ENCODE measurements at places on chromosomes 16 and 17. TPM values are rescaled to one million over a fixed set of nuclear protein-coding genes. Genes with fewer than 3 reads are reported as not detected.

DNA sequence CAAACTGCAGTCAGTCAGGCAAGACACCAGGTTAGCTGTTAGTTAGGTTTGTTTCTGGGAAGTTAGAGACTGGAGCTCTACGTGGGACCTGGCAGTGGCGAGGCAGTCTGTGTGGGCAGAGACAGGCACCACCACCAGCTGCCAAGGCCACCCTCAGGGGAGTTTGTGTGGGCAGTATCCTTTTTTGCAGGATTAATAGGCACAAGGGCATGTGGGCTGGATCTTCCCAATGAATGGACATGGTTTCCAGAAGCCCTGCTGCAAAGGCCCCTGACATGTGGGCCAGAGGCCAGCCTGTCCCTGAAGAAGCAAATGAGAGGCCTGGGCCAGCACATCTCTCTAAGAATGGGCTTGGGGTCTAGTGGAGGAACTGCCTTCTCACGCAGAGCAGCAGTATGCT, 19.2 kb upstream of the SREBF1 start:
- no peak for DNase-seq

GRCh38 chr16:49588026-49588425, 214.4 kb downstream of the C16orf78 start:
- DNase-seq: no peak

GRCh38 chr17:80984749-80985148, 6.9 kb upstream of the CHMP6 start:
- no peak for DNase-seq

GRCh38 chr16:80743273-80743672, 61.1 kb downstream of the CDYL2 start:
- no peak for DNase-seq

DNA sequence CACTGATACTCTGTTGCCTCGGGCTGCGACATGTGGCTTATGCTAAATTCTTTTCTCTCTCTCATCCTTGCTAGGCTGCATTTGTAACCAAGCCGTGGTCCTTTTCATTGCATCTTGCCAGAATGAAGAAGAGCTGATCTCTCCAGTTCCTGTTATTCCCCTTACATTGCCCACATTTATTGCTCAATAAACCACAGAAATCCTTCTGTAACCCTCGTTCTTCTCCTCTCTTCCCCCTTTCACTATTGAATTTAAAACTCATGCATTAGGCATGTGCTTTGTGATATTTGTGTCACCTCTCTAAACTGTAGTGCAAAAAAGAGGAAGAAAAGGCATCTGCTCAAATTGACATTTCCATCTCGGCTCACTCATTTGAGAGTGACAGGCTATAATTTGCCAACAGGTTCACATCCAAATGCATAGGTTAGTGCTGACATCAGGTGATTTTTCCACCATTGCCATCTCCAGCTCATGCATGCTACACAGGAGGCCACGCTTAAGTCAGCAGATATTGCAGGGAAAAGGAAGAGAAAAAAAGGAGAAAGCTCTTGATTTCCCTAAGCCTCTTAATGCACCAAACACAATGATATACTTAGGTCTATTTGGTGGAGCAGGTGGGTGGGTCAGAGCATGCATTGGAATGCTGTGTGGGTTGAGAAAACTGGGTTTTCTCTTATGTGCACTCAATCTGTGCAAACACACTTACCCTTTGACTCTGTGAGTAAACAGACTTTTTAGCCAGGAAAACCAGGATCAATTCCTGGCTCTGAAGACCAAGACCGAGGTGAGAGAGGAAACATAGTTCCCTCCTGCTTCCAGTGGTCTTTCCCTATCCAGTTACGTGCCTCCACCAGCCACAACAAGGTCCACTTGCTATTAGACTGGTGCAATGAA, 642.7 kb downstream of the HS3ST4 start:
- DNase-seq: no peak

GRCh38 chr16:21717608-21718007, 53.8 kb downstream of the OTOA start:
- DNase-seq: no peak

GRCh38 chr16:81528256-81528655, 83.6 kb downstream of the CMIP start:
- no peak for DNase-seq

- no peak for DNase-seq
Measured at GRCh38 chr17:6276711-6277110, 158.2 kb downstream of the AIPL1 start.

- no peak for DNase-seq
Measured at GRCh38 chr17:19805006-19805405, 56.9 kb upstream of the ALDH3A1 start.

GRCh38 chr17:7857713-7858521, at the start of gene CYB5D1:
Gene CYB5D1, plus strand, starts transcription at chr17:7858003. Its CDS starts 132 bp downstream, at chr17:7858135.
- DNase-seq: peak; percentile 95

GRCh38 chr17:8701221-8701620, 43.4 kb downstream of the CCDC42 start:
- DNase-seq: no peak

DNA sequence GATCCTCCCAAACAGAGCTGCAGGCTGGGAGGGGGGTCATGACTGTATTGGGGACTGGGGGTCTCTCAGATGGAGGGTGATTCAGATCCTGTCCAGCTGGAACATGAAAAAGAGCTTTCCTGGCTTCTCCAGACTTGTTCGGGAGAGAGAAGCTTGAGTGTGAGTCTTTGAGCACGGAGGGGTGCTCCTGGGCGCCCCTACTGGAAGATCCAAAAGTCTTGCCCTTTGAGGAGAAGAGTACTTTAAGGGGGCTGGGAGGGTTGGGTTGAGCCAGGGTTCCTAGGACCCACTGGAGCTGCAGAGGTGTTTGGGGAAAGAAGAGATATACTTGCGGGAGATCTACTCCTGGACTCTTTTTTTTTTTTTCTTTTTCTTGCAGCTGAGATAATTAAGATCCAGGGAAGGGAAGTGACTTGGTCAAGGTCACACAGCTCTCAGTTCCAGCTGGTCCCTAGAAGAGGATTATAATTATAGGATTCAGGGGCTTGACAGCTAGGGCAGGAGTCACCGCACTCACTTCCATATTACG, 8.4 kb downstream of the RARA start:
- peak; percentile 77 for DNase-seq

DNA sequence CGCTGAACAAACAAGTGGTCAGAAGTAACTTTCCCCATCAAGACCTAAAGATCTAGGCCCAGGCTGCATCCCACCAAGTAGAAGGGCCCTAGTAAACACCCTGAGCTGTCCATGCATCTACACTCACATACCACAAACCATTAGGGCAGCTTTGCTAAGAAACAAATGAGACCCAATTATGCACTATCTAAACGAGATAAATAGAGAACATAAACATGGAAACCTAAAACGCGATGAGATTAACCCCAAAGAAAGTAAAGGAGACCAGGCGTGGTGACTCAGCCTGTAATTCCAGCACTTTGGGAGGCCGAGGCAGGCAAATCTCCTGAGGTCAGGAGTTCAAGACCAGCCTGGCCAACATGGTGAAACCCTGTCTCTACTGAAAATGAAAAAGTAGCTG, 5.8 kb downstream of the TXNDC11 start:
- no peak for DNase-seq

GRCh38 chr17:79000396-79001189, 9.0 kb downstream of the CANT1 start:
- no peak for DNase-seq

GRCh38 chr17:68346448-68346847, 55.2 kb downstream of the ARSG start:
- no peak for DNase-seq

- DNase-seq: no peak
Measured at GRCh38 chr16:87792205-87792565, 26.4 kb upstream of the KLHDC4 start.

DNA sequence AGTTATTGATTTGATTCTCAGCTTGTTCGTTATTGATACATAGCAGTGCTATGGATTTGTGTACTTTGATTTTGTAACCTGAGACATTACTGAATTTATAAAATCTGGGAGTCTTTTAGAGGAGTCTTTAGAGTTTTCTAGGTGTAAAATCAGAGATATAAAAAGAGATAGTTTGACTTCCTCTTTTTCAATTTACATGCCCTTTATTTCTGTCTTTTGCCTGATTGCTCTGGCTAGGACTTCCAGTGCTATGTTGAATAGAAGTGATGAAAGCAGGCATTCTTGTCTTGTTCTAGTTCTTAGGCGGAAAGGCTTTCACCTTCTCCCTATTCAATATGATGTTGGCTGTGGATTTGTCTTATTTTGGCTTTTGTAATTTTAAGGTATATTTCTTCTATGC, 106.2 kb downstream of the PHKB start:
- DNase-seq: no peak

DNA sequence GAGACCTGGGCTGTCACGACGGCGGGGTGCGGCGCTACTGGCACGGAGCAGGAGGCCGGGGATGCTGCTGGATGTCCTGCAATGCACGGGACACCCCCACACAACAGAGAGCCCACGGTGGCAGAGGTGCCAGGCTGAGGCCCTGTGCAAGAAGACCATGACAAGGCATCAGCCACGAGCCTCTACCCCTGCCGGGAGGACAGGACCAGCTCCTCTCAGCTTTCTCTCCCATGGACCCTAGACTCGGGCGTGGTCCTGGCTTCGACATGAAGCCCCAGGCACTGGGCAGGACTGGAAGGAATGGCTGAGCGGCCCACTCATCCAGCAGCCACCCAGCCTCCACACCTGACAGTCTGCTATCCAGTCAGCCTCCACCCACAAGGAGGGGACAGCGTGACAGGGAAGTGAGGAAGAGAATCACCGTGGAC, 25.6 kb downstream of the SLC7A5 start:
- DNase-seq: no peak

- DNase-seq: no peak
Measured at GRCh38 chr17:77352996-77353395, 212.2 kb downstream of the SEC14L1 start.

- no peak for DNase-seq
Measured at GRCh38 chr16:60816461-60816860, 1219.8 kb downstream of the CDH8 start.

- no peak for DNase-seq
Measured at GRCh38 chr17:27503611-27504010, 47.4 kb downstream of the KSR1 start.

DNA sequence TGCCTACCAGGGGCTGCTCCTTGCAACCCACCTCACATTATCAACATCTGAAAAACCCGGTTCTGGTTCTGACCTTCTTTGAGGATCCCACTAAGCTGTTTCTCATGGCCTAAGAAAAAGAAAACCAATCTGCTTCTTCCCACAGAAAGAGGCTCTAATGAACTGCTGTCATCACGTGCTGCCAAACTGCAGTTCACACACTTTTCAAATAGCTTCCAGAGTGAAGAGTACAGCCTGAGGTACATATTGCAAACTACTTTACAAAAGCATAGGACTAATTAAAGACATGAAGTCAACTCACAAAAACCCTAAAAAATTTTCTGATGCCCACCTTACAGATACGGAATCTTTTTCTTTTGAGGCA, 36.7 kb downstream of the SMG6 start:
- DNase-seq: no peak

DNA sequence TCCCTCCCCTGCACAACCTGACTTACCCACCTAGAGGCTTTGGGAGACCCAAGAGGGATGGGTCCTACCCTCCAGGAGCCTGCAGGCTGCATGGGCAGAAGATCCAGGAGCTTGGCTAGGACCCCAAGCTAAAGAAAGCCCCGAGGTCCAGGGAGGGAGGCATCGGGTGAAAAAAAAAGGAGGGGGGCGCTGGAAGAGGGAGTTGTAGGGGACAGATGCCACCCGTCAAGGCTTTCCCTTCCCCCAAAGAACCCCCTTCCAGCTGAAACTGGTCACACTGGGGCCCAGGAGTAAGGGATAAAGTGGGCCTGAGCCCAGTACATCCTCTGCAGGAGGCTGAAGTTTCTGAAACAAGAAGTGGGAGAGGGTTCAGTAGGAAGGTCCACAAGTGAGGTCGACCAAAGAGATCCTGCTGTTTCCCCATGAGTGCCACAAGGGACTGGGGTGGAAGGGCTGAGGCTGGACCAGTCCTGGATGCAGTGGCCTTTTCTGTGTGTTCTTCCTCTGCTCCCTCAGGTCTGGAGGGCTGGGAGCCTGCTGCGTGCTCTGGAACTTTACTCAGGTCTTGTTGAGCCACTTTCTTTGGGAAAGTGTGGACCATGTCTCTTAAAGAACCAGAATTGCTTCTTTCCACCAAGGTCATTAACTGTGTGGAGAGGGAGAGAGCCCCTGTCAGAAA, 14.2 kb upstream of the CBFB start:
- no peak for DNase-seq

DNA sequence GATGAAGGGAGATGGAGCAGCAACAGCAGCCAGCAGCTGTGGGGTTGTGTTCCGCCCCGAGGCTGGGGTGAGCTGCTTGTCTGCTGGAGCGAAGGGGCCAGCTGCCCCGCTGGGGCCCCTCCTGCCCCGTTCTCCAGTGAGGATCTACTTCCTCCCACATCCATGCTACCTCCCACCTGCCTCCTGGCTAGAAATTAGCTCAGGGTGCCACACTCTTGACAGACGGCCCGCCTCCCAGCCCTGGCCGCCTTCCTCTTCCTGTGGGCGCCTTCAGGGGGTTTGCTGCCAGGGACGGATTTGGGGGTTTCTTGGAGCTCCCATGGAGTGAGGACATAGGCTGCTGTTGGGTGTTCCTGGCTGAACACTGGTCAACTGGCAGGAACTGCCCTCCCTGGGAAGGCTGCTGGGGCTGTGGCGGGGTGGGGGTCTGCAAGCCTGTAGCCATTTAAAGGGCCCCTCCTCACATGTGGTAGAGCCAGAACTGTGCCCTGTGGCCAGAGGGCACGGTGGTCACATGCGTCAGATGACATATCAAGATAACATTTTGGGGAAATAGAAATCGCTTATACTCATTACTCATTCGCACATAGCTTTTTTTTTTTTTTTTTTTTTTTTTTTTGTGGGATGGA, 13.1 kb downstream of the TBC1D24 start:
- no peak for DNase-seq

DNA sequence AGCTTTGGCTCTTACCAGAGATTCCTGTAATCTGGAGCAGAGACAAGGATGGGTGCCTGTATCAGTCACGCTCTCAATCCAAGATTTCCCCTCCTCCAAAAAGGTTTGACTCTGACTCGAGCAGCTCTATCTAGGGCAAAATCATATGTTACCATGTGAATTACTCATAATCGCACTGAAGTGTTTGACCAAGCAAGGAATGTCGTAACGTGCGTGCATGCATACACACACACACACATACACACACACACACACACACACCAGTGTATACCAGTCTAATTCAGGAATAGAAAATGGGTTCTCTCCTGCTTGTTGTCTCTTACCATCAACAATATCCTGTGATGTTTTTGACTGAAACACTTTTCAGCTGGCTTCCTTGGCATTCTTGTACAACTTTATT, 835.1 kb downstream of the KCNJ2 start:
- DNase-seq: no peak

- DNase-seq: no peak
Measured at GRCh38 chr17:2613089-2613808, 19.8 kb downstream of the PAFAH1B1 start.

GRCh38 chr16:83959656-83960434, 6.8 kb downstream of the OSGIN1 start:
- DNase-seq: no peak

- DNase-seq: no peak
Measured at GRCh38 chr17:21379080-21379711, 3.0 kb downstream of the KCNJ12 start.

GRCh38 chr17:80115159-80115558, 13.8 kb downstream of the GAA start:
- DNase-seq: no peak

Gene DNAH2
- 0.51 TPM for total RNA-seq

Gene RCVRN
- not detected for total RNA-seq

Gene EVPLL
- 0.11 TPM for total RNA-seq

Gene HBA2
- total RNA-seq: not detected

Gene MGAT5B
- total RNA-seq: 0.65 TPM

Gene ITGAX
- not detected for total RNA-seq

Gene VAT1L
- not detected for total RNA-seq

Gene KRT25
- not detected for total RNA-seq

Gene PMFBP1
- 0.49 TPM for total RNA-seq

Gene KRTAP3-1
- not detected for total RNA-seq

Gene LLGL2
- total RNA-seq: 28.2 TPM

Gene PDE6G
- total RNA-seq: not detected

Gene FSCN2
- not detected for total RNA-seq
